Effector CD8-positive, alpha-beta T cell (primary cell): ENCODE measurements at places on chromosomes 16 and 17.

DNA sequence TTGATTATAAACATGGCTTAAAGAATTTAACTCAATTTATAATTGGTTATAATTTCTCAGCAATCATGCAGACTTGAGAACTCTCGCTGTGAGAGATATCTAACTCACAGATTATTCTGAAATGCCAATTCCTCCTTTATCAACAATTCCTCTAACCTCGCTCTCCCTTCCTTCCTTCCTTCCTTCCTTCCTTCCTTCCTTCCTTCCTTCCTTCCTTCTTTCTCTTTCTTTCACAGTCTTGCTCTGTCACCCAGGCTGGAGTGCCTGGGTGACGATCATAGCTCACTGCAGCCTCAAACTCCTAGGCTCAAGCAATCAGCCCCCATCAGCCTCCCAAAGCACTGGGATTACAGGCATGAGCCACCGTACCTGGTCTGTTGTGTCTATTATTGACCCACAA is 42.4 kb downstream of the CHD9 start:
- DNase-seq = no peak

- no peak for DNase-seq
Measured at GRCh38 chr16:82628711-82629110, 1.9 kb downstream of the CDH13 start.

DNA sequence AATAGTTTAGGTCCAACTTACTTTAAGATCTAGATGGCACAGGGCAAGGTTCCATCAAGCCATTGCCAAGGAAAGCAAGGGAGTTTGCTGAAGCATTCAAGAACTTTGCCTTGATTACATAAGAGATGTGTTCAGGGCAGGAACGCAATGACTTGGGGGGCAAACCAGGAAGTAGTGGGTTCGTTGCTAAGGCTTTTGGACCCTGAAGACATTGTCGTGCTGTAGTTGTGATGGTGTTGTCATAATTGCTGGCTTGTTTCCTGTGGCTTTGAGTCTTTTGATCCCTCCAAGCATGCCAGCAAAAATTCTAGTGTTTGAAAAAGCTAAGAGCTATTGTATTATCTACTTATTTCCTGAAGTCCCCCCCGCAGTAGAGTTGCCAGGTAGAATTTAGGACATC is 70.7 kb upstream of the HNF1B start:
- DNase-seq = no peak

- DNase-seq = peak; percentile 26
Measured at GRCh38 chr16:58025351-58026138, at the start of gene MMP15. Gene MMP15, plus strand, starts transcription at chr16:58025754. Its CDS starts 597 bp downstream, at chr16:58026351.

- no peak for DNase-seq
Measured at GRCh38 chr16:49596648-49597291, 223.2 kb downstream of the C16orf78 start.

DNA sequence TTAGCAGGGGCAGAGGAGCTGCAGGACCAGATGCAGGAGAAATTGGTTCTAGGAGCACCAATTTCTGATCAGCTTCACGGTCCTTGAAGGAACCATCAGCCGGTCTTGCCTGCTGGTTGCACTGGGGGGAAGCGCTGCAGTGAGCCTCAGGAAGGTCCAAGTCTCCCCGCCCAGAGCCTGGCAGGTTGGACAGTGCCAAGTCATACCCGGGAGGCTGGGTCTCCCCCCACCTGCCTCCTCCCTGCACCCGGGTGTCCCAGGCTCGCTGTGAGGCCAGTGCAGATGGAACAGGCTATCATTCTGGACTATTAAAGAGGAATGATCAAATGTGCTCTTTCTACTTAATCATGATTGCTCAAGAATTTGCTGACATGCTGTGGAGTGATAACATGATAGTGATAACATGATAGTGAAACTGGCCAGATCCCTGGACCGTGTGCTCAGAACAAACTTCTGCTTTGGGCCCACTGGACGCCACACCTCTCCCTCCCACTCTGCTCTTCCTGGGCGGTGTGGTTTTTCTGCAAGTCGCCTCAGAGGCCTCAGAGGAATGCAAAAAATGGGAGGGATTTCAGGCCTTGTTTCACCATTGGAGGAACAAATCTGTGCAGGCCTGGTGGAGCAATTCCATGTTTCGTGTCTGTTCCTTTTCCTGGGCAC is 236.0 kb downstream of the IRF8 start:
- DNase-seq = no peak
